ENCODE measurements at places on chromosomes 11 and 22.

DNA sequence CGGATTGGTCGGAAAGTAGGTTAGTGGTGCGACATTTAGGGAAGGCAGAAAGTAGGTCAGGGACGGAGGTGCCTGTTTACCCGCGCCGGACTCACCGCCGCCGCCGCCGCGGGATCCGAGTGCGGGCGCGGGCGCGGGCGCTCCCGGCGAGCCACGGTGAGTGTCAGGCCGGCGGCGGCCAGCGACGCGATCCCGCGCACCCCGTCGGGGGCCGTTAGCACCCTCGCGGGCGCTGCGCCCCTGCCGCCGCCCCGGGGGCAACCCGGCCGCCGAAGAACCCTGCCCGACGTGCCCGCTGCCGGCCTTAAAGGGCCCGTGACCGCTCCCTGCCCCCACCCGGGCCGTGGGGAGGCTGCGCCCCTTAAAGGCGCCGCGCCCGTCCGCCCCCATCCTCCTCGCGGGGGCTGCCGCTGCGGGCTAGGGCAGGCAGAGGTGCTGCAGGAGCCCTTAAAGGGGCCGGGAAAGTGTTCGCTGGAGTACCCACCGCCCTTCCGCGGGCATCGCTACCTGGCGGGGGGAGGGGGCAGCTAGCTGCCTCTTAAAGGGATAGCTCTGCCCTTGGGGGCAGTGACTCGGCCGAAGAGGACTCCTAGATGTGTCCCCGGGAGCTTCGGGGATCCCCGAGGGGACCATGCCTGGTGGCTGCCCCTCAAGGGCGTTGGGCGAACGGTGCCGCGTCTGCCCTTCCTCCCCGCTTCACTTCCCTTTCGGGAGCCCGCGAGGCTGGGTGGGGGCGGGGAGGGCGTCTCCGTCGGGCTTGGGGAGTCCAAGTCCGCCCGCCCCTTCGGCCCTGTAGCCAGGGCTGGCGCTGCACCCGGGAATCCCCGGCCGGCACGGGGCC is at the start of gene BMAL1:
TSS of gene BMAL1 (plus strand) at position 23 of the 841 bp plus-strand sequence. CDS start 76,519 bp downstream, outside the sequence.
- DNase-seq = no peak

- DNase-seq = no peak
Measured at GRCh38 chr11:104343578-104343977, 179.6 kb upstream of the PDGFD start.

DNA sequence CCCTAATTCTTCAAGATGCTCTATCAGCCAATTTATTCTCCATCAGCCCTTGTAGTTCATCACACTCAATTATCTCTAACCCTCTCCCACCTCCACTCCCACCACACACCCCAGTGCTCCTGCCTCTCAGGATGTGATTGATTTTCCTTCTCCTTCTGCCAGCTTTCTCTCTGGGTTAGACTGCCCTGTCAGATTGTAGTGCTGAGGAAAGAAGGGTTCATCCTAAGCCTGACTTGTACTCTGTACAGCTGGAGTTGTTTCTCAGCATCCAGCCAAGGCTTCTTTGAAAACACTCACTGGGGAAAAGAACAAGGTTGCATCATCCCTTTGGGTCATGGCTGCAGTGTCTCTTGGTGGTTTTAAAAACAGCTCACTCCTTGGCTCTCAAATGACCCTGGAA is 61.2 kb downstream of the CECR2 start:
- DNase-seq = no peak

- no peak for DNase-seq
Measured at GRCh38 chr11:130129922-130130321, 29.7 kb upstream of the ST14 start.

GRCh38 chr11:45472716-45473317 is 186.7 kb upstream of the SYT13 start:
- DNase-seq = no peak

GRCh38 chr11:112292785-112293407 is 32.2 kb upstream of the PLET1 start:
- no peak for DNase-seq

DNA sequence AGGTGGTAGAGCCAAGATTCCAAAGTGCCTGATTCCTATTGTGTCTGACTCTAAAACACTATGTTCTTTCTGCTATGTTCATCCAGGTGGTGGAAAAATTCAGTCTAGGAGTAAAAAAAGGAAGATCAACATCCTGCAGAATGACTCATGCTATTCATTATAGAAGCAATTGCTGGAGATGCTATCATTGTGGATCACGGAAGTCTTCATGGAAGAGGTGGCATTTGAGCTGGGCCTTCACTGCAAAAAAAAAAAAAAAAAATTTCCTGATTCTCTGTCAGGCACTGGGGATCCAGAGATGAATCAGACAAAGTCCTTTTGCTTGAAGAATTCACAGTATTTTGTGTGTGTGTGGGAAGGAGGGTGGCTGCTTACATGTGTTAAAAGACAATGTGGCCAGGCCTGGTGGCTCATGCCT is 1.4 kb upstream of the UVRAG start:
- DNase-seq = no peak

- peak; percentile 89 for DNase-seq
Measured at GRCh38 chr11:128630367-128631230, 43.2 kb upstream of the ETS1 start.

DNA sequence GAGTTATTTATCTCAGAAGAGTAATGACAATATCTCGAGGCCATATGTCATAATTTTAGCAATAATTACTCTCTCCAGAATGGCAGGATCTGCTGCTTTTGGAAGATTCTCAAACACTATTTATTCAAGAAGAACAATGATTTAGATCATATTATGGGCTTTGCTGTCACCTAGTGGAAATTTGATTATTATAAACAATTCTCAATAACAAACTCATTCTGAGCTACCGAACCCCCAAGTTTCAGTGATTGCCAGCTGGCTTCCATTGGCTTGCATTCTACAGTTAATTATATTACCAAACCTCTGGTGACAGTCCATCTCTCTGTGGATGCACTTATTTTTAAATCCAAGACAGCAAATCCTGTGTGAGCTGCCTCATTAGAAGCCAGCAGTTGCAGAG is 27.9 kb upstream of the SLC36A4 start:
- DNase-seq = no peak

DNA sequence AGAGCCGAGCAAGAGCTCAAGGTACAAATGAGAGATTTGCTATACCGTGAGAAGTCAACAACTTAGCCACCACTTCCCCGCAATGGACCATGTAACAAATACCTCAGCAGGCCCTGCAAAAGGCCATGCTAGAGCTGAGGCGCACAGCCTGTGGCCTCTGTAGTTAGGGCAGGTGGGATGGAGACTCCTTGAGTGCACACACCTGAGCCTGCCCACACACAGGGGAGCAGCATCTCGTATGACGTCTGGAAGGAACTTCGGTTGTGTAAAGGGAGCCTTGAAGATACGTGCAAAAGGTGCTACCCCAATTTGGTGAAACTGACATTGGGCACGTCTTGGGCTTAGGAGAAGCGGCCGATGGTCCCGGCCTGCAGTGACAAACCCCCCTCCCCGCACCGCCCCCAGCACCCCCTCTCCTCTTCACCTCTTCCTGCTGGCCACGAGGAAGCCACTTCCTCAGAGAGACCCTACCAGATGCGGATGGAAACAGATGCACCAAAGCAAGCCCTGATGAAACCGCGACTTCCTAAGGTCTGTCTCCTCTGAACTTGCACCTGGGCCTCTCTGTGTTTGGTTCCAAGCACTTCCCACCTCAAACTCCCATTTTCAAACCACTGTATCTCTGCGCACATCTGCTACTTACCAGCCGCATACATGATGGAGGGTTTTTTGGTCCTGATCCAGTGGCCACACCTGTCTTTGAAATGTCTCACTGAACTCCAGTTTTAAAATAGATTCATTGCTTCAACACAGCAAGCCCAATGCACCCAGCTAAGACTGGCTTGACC is 10.6 kb downstream of the CDPF1 start:
- no peak for DNase-seq
